RWPE2 (cell line): ENCODE measurements at places on chromosomes 7 and 10.
A peak's percentile ranks its signal among the peaks of the same experiment; 100 is the strongest.

GRCh38 chr10:125156739-125157480, 3.5 kb downstream of the CTBP2 start:
- peak overlapping the region; percentile 72 for H3K4me3 ChIP-seq
- H3K4me1 ChIP-seq: peaks cover 49% of the 10 kb centered on the region
- H3K27ac ChIP-seq: peak overlapping the region; percentile 89

GRCh38 chr10:83248106-83248631, 891.1 kb upstream of the GHITM start:
- no peak for DNase-seq
- no peaks in the 10 kb centered on the region for H3K4me1 ChIP-seq
- no peaks in the 10 kb centered on the region for H3K36me3 ChIP-seq
- H3K27me3 ChIP-seq: no peaks in the 10 kb centered on the region
- no peak overlapping the region for H3K4me3 ChIP-seq
- no peak overlapping the region for H3K27ac ChIP-seq

- no peaks in the 10 kb centered on the region for H3K4me1 ChIP-seq
- no peak for DNase-seq
- H3K36me3 ChIP-seq: peaks cover 19% of the 10 kb centered on the region
- H3K27me3 ChIP-seq: no peaks in the 10 kb centered on the region
- no peak overlapping the region for H3K4me3 ChIP-seq
These were observed 21.1 kb downstream of the BNIP3 start for GRCh38 chr10:131960631-131961046.

GRCh38 chr10:26199841-26200240, 16.7 kb upstream of the GAD2 start:
- DNase-seq: no peak
- H3K27ac ChIP-seq: no peak overlapping the region
- no peaks in the 10 kb centered on the region for H3K27me3 ChIP-seq
- H3K36me3 ChIP-seq: no peaks in the 10 kb centered on the region
- H3K4me1 ChIP-seq: no peaks in the 10 kb centered on the region

GRCh38 chr7:122425731-122426130, 121.2 kb upstream of the FEZF1 start:
- H3K27ac ChIP-seq: no peak overlapping the region
- H3K27me3 ChIP-seq: no peaks in the 10 kb centered on the region
- DNase-seq: no peak
- no peaks in the 10 kb centered on the region for H3K36me3 ChIP-seq
- no peaks in the 10 kb centered on the region for H3K4me1 ChIP-seq
- H3K4me3 ChIP-seq: no peak overlapping the region

GRCh38 chr7:46606761-46607160, 685.7 kb upstream of the IGFBP3 start:
- no peak overlapping the region for H3K4me3 ChIP-seq
- no peak overlapping the region for H3K27ac ChIP-seq
- H3K27me3 ChIP-seq: no peaks in the 10 kb centered on the region
- H3K36me3 ChIP-seq: no peaks in the 10 kb centered on the region

GRCh38 chr10:127013691-127014473, 108.7 kb downstream of the DOCK1 start:
- H3K27ac ChIP-seq: no peak overlapping the region
- peaks cover 33% of the 10 kb centered on the region for H3K36me3 ChIP-seq
- peaks cover 14% of the 10 kb centered on the region for H3K4me1 ChIP-seq
- no peak for DNase-seq
- H3K27me3 ChIP-seq: no peaks in the 10 kb centered on the region
- no peak overlapping the region for H3K4me3 ChIP-seq

GRCh38 chr7:84025332-84025927, 169.2 kb downstream of the SEMA3A start:
- H3K36me3 ChIP-seq: no peaks in the 10 kb centered on the region
- peak overlapping the region; percentile 70 for H3K27ac ChIP-seq
- no peaks in the 10 kb centered on the region for H3K27me3 ChIP-seq
- no peak overlapping the region for H3K4me3 ChIP-seq
- peaks cover 36% of the 10 kb centered on the region for H3K4me1 ChIP-seq
- no peak for DNase-seq

- no peaks in the 10 kb centered on the region for H3K27me3 ChIP-seq
- H3K4me1 ChIP-seq: no peaks in the 10 kb centered on the region
- H3K36me3 ChIP-seq: no peaks in the 10 kb centered on the region
- no peak for DNase-seq
- H3K4me3 ChIP-seq: no peak overlapping the region
- H3K27ac ChIP-seq: no peak overlapping the region
These were observed 22.8 kb upstream of the OSBPL3 start for GRCh38 chr7:25002786-25003185.

DNA sequence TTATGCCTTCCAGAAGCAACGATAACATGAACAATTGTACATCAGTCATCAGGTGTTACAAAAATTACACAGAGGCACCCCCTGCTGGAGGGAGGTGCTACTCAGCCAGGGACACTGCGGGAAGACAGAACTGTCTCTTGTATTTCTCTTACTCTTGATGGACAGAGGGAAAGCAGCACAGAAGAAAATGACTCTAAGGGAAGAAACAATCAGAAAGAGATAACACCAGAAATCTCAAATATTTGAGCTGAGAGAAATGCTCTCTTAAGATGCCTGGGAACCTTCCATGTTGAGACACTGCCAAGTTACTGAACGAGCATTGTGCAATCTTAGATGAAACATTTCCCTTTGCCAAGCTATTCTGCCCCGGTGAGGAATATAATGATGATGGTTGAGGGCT, 227.6 kb upstream of the NPSR1 start:
- H3K4me1 ChIP-seq: peaks cover 3% of the 10 kb centered on the region
- H3K4me3 ChIP-seq: no peak overlapping the region
- no peak overlapping the region for H3K27ac ChIP-seq
- H3K36me3 ChIP-seq: no peaks in the 10 kb centered on the region

- no peaks in the 10 kb centered on the region for H3K36me3 ChIP-seq
- DNase-seq: no peak
- H3K4me1 ChIP-seq: no peaks in the 10 kb centered on the region
- no peak overlapping the region for H3K27ac ChIP-seq
- H3K4me3 ChIP-seq: no peak overlapping the region
- no peaks in the 10 kb centered on the region for H3K27me3 ChIP-seq
These were observed 87.2 kb downstream of the MDFIC start for GRCh38 chr7:115009139-115009538.

DNA sequence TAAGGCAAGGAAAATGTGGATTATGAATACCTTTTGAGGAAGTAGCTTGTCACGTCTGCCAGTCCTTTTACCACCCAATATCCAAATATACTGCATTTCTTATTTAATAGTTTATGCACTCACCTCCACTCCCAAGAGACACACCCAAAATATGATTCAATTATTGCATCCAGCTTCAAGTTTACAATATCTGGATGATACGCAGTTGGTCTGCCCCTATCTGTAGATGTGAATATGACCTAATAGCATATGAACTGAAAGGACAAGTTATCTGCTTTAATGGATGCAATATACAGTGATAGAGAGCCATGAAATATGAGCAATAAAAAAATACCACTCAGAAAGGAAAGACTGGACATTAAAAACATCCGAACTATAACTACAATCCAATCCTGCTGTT, 159.4 kb upstream of the MAGI2 start:
- H3K4me3 ChIP-seq: no peak overlapping the region
- H3K27me3 ChIP-seq: no peaks in the 10 kb centered on the region
- no peak for DNase-seq
- no peaks in the 10 kb centered on the region for H3K36me3 ChIP-seq
- no peaks in the 10 kb centered on the region for H3K4me1 ChIP-seq
- no peak overlapping the region for H3K27ac ChIP-seq

DNA sequence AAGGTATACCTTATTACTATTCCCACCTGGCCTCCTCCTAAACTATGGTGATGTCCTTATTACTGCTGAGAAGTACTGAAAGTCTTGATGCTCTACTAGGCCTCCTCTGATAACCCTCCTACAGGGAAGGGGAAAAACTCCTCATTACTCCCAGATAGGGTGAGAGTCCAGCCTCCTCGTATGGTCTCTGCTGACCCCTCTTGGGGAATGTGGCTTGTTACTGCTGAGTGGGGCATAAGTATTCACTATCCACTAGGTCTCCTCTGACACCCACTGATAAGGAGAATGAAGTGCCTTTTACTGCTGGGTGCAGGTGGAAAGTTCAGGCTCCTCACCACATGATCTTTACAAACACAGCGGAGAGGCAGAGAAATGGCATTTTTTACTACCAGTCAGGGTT, 222.9 kb downstream of the CHRM2 start:
- DNase-seq: no peak
- H3K27ac ChIP-seq: no peak overlapping the region
- no peaks in the 10 kb centered on the region for H3K4me1 ChIP-seq
- no peaks in the 10 kb centered on the region for H3K36me3 ChIP-seq
- no peak overlapping the region for H3K4me3 ChIP-seq

- no peak overlapping the region for H3K4me3 ChIP-seq
- no peak for DNase-seq
- H3K36me3 ChIP-seq: no peaks in the 10 kb centered on the region
- no peaks in the 10 kb centered on the region for H3K27me3 ChIP-seq
- peaks cover 8% of the 10 kb centered on the region for H3K4me1 ChIP-seq
- H3K27ac ChIP-seq: no peak overlapping the region
These were observed 99.3 kb upstream of the OIT3 start for GRCh38 chr10:72794260-72794659.

- H3K4me3 ChIP-seq: no peak overlapping the region
- no peaks in the 10 kb centered on the region for H3K4me1 ChIP-seq
- H3K36me3 ChIP-seq: no peaks in the 10 kb centered on the region
- H3K27ac ChIP-seq: no peak overlapping the region
- H3K27me3 ChIP-seq: no peaks in the 10 kb centered on the region
These were observed 134.5 kb downstream of the PKD1L1 start for GRCh38 chr7:47813620-47814260.

DNA sequence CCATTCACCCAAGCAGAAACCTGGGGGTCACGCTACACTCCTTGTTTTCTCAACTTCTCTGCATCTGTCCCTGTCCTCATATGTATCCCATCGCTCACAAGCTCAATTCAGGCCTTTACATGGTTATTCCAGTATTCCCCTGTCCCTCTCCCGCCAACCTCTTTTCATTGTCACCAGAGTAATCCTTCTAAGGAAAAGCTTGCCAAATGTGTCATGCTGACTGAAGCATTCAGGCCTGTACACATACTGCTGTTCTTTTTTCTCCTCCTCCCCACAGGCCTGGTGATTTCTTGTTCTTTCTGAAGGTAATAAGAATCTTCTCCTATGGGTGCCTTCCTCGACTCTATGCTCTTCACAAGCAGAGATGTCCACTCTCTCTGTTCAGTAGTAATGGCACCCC, 282.2 kb downstream of the PHTF2 start:
- no peaks in the 10 kb centered on the region for H3K27me3 ChIP-seq
- no peak overlapping the region for H3K27ac ChIP-seq
- peaks cover 11% of the 10 kb centered on the region for H3K4me1 ChIP-seq
- no peak overlapping the region for H3K4me3 ChIP-seq
- DNase-seq: no peak
- no peaks in the 10 kb centered on the region for H3K36me3 ChIP-seq

- H3K4me1 ChIP-seq: no peaks in the 10 kb centered on the region
- no peak overlapping the region for H3K27ac ChIP-seq
- no peaks in the 10 kb centered on the region for H3K36me3 ChIP-seq
- H3K27me3 ChIP-seq: no peaks in the 10 kb centered on the region
- no peak overlapping the region for H3K4me3 ChIP-seq
These were observed 81.9 kb downstream of the SKAP2 start for GRCh38 chr7:26782501-26782900.

- H3K4me1 ChIP-seq: peaks cover 14% of the 10 kb centered on the region
- DNase-seq: no peak
- H3K27me3 ChIP-seq: no peaks in the 10 kb centered on the region
These were observed 61.1 kb downstream of the GRK5 start for GRCh38 chr10:119268428-119268827.

DNA sequence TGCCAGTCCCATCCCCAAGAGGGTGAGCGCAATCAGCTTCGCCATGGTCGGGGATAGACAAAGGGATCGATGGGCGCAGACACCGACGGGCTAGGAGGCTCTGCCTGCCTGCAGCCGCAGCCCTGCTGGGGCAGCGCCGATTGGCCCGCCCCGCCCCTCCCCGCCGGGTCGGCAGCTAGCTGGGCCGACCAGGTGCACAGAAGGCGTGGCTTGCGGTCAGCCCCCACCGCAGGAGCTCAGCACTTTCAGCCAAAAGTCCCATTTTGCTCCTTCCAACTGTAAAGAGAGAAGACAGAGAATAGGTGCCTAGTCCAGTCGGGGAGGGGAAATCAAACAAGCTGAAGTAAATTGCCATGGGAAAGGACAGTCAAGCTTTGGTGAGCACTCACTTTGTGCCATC, at the start of gene PON1:
Gene PON1, minus strand, starts transcription at position 102 of the 400 bp plus-strand sequence. Its CDS starts 57 bp downstream, at position 45.
- DNase-seq: no peak
- no peaks in the 10 kb centered on the region for H3K4me1 ChIP-seq

DNA sequence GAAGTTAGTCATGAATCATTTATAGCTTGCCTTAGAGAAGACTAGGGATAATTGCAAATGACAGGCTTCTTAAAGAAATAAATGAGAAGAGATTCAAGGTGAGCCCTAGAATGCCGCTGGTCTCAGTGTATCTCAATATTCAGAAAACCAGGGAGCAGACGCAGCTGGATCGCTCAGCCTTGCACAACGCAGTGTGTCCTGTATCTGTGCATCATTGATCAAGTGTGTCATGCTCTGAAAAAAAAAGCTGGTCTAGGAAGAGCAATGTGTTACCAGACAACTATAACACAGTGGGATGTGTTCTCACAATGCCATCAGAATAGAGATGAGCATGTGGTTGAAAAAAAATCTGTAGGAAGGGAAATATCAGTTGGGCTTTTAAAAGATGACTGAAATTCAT, 230.1 kb downstream of the CALN1 start:
- no peak overlapping the region for H3K27ac ChIP-seq
- H3K36me3 ChIP-seq: no peaks in the 10 kb centered on the region
- H3K27me3 ChIP-seq: no peaks in the 10 kb centered on the region
- DNase-seq: no peak
- no peaks in the 10 kb centered on the region for H3K4me1 ChIP-seq
- no peak overlapping the region for H3K4me3 ChIP-seq

DNA sequence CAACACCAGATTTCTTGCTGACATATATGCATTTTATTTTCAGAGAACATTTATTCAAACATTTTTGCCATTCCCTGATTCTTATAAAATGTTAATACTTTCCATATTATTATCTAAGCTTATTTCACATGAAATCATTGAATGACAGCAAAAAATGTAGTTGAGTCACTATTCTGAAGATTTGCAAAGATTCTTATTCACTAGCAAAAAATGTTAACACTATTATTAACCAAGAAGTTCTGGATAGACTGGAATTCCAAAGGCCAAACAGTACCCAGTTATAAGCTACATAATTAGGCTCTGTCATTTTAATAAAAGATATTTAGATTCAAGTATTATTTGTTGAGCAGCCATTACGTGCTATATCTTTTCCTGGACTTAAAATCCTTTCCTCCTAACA, 4.3 kb downstream of the GSTO2 start:
- peaks cover 7% of the 10 kb centered on the region for H3K4me1 ChIP-seq
- H3K27ac ChIP-seq: no peak overlapping the region
- no peak for DNase-seq

GRCh38 chr7:134602881-134603451, 43.7 kb upstream of the BPGM start:
- no peaks in the 10 kb centered on the region for H3K27me3 ChIP-seq
- no peak for DNase-seq
- H3K4me1 ChIP-seq: no peaks in the 10 kb centered on the region
- no peaks in the 10 kb centered on the region for H3K36me3 ChIP-seq
